HFF-Myc (cell line): ENCODE measurements at places on chromosomes 11 and 22.

DNA sequence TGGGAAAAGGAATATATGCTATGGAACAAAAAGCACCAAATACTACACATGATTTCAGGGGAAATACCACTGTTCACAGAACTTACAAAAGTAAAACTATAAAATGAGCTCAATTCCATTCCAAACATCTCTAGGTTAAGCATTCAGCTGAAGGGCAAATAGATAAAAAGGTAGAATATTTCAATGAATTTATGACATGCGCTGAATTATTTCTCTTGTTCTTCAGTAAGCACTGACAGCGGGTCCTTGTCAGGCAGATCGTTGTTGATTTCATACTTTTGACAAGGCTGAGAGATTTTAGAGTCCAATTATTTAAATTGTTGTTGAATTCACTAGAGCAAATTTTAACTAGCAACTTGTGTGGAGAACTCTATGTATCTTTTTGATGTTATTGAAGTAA lies 449.6 kb downstream of the GUCY1A2 start:
- no peak for DNase-seq

DNA sequence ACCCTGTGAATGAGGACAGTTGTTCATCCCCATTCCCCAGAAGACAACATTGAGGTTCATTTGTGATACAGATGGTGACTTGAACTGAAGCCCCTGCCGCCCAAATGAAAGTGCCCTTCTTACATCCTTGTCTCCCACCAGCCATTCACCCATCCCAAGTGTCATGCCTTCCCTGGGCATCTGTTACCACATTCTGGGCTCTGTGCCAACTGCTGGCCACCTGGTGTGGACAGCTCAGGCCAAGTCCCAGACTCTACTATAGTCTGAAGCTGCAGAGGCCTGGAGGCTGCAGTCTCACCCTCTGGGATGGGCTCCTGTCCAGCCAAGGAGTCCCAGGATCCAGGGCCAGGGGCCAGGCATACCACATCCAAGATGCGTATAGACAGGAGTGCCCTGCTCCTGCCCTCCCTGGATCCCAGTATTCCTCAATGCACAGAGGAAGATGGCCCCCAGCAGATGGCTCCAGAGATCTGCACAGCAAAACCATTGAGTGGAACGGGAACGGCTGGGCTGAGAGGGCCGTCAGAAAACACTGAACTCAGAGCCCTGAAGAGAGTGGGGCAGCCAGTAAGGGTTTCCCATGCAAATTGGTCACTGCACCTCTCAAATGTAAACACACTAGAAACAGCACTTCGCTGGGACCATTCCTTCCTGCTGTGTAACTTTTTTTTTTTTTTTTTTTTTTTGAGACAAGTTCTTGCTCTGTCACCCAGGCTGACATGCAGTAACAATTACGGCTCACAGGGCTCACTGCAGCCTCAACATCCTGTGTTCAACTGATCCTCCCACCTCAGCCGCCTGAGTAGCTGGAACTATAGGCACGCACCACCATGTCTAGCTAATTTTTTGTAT lies 22.8 kb downstream of the ARRB1 start:
- peak; percentile 67 for DNase-seq

GRCh38 chr11:108221911-108222573 lies 396 bp downstream of the NPAT start:
- DNase-seq, result no peak

DNA sequence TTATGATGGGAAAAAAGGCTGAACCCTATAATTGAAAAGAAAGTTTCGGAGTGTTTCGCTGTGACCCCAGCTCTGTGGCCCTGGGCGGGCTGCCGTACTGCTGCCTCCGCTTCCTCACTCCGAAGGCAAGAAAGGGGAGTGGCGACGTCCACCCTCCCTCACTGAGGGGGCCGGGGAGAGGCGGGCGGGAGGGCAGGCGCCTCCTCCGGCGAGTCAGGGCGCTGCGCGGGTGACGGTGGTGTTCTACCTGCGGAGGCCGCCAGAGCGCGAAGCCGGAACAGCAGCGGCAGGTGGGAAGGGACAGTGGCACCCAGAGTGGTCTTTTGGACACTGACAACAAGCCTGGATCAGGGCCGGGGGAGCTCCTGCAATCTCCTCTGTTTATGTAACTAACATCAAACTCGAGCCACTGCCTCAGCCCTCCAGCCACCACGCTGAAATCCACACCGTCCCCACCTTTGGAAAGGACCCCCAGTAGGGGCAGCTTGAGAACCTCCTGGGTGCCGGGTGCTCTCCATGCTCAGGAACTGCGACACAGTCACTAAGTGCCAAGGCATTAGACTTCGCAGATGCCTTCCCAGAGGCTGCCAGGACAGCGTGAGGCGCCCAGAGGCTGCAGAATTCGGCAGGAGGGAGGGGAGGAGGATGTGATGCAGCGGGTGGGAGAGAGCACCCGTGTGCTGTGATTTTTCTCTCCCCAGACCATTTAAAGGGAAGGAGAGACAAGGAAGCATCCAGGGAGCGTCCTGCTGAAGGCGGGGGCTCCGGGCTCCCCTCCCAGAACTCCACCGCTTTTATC lies 25.5 kb downstream of the BID start:
- no peak for DNase-seq

- no peak for DNase-seq
Observed at GRCh38 chr22:50282361-50283155, 12.4 kb upstream of the MAPK11 start.

DNA sequence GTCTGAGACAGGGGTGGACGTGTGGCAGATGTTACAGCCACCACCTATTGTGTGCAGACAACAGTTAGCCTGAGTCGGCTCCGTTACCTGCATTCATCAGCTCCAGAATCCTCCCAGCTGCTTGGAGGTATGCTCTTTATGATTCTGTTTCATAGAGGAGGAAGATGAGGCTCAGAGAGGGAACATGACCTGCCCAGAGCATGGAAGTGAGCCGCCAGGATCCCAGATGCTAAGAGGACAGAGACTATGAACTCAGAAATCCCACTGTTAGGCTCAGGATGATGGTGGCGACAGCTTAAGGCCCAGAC lies 1.5 kb downstream of the EMID1 start:
- no peak for DNase-seq

DNA sequence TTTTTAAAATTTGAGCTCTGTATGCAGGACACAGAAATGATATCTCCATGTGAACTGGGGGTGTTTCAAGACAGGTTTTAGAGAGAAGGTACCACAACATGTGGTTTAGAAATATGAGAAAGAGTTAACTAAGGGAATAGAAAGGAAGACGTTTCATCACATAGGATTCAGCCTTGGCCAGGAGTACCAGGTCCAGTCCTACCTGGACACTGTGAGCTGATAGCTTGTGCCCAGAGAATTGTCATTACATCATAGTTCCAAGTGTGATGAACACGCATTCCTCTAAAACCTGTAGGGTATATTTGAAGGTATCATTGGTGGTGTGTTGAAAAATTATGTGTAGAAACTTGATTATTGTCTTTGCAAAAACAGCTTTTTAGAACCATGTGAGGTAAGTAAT lies 1.8 kb downstream of the SLC22A9 start:
- no peak for DNase-seq

GRCh38 chr22:50446708-50447575 lies 27.9 kb downstream of the SBF1 start:
- DNase-seq, result no peak

DNA sequence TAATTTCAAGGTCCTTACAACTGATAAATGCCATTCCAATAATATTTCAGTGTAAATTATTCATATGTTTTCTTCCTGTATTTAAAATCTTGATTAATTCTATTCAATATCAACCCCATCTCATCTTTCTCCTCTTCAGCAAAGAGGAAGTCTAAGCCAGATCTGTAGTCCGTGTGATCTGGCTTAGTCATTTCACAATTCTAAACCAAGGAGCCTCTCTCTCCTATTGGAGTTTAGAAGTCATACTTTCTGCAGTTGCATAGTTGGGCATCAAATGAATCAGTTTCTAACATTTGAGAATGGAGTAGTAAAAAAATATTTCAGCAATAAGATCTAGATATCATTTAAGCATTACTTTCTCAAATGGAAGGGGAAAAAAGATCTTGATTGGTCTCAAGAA lies 354.9 kb downstream of the JRKL start:
- no peak for DNase-seq

DNA sequence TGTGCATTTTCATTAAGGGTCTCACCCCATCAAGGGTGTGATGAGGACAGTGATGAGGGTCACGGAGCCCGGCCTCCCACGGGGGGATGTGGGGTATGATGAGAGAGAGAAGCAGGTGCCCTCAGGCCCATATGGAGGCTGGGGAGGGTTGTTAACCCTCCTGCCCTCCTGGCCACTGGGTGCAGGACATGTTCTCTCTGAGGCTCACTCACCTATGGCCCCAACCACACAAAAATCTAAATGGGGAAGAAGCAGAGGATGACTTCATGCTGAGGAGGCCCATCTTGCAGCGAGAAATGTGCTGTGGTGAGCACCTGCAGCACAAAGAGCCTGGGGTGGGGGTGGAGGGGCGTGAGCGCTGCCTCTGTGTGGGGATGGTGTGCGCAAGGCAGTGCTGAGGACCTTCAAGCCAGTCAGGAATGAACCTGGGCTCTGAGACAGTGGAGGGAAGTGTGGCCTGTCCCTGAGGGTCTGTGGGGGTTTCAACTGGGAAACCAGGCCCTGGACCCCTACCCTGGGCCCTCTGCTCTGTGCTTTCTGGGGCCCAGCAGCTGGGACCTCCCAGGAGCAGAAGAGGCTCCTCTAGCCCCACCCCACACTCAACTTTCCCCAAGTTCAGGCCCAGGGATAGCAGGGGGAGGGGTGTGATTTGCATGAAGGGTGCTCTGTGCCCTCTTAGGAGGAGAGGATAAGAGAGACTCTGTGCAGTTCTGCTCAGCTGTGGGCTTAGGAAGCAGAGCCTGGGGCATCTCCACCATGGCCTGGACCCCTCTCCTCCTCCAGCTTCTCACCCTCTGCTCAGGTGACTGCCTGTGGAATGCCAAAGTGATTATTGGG lies 43.0 kb upstream of the TOP3B start:
- DNase-seq, result no peak

- peak; percentile 26 for DNase-seq
Observed at GRCh38 chr22:46355369-46355995, 20.0 kb downstream of the TRMU start.

DNA sequence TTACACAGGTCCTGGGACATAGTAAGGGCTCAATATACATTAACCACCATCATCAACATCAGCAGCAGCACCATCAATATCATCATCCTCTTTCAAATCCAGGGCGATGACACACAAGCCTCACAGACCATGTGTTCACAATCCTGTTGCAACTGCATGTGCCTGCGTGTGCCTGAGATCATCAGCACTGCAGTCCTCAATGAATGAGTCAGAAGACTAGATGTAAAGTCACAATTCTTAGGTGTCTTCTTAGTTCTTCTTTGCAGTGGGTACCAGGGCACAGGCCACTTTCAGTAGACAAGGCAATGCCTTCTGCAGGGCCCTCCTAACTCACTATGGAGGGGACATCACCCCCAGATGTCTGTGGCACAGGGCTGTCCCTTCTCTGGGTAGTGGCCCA lies 111.1 kb downstream of the MYO18B start:
- no peak for DNase-seq

- DNase-seq, result no peak
Observed at GRCh38 chr22:38411016-38411415, 44.0 kb downstream of the KCNJ4 start.

DNA sequence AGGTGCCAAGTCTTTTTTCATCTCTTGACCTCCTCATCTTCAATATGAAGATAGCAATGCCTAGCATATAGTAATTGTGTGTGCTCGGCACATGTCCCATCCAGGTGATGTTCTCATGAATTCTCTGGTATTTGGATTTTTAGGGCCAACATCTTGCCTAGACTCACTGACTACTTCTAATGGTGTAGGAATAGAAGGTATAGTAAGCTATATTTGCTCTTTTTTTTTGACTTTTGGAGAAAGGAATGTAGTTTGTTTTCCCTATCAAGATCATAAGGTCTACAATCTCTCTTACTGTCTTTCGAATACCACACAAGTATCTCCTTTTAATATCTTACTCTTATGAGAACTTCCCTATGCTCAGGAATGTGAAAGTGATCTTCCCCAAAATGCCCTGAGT lies 3.2 kb downstream of the HBD start:
- no peak for DNase-seq

GRCh38 chr11:125583496-125583895 lies 9.2 kb upstream of the STT3A start:
- no peak for DNase-seq

DNA sequence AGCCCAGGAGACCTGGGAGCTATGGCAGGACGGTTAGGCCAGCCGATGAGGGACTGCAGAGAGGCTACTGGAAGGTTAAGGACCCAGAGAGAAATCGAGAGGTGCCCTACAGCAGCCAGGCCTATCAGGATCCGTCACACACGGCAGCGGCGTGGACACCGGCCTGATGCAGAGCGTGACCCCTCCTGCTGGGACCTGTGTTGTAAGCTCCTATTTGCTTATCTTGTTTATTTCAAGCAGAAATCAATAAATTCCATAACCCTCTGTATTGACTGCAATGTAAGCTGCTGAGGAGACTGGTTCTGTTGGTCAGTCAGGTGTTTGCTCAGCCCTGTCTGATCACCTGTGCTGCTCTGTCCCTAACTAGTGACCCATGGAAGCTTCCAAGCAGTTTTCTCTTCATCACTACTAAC lies 39.9 kb downstream of the PPP2R1B start:
- DNase-seq, result no peak

- DNase-seq, result no peak
Observed at GRCh38 chr22:29701155-29701999, 18.4 kb upstream of the CABP7 start.

DNA sequence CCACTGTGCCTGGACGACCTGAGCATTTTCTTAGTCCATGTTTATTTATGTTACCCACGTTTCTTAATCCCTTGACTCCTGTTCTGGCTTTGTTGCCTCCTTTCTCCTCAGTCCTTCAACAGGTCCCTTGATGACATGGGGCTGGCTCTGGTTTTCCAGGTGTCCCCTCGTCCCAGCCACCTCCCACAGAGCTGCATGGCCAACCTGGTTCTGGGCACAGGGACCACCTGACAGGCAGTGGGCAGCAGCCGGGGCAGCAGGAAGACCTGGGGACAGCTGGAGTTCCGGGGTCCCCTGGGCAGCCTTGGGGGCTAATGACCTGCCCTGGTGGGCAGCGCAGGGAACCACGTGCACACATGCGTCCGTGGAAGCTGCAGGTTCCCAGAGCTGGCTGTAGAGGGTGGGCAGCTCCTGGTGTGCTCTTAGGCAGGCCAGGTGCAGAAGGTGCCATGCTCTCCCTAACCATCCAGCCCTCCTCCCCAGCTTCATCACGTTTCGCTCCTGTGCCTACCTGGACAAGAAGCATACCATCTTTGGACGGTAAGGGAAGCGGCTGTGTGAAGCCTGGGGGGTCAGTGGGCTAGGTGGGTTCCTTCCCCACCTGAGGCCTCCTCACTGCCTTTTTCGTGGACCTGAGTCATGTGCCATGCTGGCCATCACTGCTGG lies 27.7 kb downstream of the PPIL2 start:
- no peak for DNase-seq

GRCh38 chr11:65695459-65696241 lies 16.4 kb upstream of the KAT5 start:
- DNase-seq, result no peak

DNA sequence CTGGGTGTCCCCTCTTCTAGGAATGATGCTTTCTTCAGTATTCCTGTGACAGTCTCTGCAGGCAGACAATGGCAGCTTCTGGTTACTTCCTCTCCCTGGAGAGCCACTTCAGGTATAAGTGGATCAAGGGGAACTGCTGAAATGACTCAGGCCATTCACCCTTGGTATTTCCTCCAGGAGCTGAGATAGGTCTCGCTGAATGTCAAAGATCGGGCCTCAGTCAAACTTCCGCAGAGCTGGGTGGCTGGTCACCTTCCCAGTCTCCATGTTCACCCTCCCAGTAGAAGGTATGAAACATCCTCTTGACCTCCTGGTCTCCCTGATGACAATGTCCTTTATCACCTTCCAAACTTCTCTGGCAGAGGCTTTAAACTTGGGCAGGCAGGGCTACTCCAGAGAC lies 1.8 kb upstream of the ANKK1 start:
- DNase-seq, result no peak
